ENCODE measurements at places on chromosomes 4 and X. TPM values are rescaled to one million over a fixed set of nuclear protein-coding genes. Genes with fewer than 3 reads are reported as not detected.

CXCL11 gene
- total RNA-seq, result 0.68 TPM

TSPAN6 gene
- total RNA-seq, result 17.8 TPM

MAGEA4 gene
- not detected for total RNA-seq

VEGFC gene
- total RNA-seq, result 9.9 TPM

CHST7 gene
- total RNA-seq, result 4.1 TPM

MSX1 gene
- 3.8 TPM for total RNA-seq

CCDC158 gene
- total RNA-seq, result 0.34 TPM

MXD4 gene
- total RNA-seq, result 28.5 TPM

RBM47 gene
- total RNA-seq, result 42.7 TPM

ZAR1 gene
- total RNA-seq, result not detected
